ENCODE measurements at places on chromosomes 1 and 21.

DNA sequence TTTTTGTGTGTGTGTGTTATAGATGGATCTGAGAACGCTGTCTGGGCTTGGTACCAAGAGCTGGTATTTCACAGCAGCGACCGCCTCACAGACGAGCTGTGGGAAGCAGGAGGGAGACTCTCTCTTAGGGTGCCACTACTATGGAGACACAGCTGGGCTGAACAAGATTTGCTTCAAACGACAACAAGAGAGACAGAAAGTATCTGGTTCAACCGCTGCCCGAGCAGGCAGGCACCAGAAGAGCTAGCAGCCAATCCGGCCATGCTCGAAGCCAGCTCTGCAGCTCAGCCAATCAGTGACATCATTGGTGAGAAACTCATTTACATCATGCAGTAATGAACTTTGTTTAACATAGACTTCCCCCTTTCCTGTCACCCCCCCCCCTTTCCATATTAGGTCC is 341.3 kb downstream of the USP25 start:
- DNase-seq: no peak

DNA sequence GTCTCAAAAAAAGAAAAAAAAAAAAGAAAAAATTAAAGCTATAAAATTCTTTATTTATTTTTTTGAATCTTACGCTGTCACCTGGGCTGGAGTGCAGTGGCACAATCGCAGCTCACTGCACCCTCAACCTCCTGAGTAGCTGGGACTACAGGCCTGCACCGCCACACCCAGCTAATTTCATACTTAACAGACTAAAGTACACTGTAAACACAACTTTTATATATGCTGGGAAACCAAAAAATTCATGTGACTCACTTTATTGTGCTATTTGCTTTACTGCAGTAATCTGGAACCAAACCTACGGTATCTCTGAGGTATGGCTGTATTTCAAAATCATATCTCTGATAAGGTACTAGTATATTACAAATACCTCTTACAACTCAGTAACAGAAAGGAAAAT is 40.3 kb downstream of the HSF2BP start:
- DNase-seq: no peak

DNA sequence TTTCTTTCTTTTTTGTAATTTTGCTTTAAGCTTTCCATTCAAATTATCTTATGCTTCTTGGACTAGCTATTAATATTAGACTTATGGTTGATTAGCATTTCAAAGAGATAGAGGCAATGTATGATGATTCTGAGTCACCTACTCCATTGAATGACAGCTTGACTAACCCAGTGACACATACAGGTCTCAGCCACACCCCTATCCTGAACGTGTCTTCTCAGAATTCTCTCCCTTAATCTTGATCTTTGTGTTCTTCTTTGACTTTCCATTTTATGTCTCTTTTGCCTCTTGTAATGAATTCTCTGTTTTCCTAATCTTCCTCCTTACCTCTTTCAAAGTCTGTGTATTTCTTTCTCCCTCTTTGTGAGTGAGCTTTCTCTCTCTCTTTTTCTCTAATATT is 241.1 kb downstream of the PDE4B start:
- no peak for DNase-seq

DNA sequence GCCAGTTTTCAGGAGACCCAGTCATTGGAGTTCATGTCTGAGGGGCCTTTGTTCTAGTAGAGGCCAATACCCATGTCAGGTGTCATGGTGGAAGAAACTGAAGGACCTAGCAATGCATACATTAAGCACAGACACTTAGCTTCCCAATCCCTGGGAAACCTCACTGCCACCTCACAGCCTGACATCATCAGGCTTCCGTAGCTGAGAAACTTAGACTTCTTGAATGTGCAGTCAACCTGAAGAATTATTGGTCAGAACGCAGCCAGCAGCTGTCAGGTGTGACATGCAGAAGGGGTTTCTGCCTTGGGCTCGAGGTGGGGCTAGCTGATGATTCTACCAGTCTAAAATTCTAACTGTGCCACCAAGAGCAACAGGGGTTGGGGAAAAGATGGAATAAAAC is 1.9 kb upstream of the ITPKB start:
- DNase-seq: no peak

DNA sequence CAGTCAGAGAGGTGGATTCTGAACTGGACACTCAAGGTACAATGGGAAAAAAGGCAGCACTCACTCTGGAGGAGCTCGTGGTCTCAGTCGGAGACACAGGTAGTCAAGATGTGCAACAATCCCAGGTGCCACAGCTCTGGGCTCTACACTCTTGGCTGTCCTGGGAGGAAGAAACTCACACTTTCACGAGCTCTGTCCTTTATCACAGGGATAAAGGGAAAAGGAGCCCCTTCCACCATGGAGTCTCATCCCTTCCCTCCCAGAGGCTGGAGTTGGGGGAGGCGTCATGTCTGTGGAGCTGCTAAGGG is 20.3 kb downstream of the CDK18 start:
- no peak for DNase-seq

DNA sequence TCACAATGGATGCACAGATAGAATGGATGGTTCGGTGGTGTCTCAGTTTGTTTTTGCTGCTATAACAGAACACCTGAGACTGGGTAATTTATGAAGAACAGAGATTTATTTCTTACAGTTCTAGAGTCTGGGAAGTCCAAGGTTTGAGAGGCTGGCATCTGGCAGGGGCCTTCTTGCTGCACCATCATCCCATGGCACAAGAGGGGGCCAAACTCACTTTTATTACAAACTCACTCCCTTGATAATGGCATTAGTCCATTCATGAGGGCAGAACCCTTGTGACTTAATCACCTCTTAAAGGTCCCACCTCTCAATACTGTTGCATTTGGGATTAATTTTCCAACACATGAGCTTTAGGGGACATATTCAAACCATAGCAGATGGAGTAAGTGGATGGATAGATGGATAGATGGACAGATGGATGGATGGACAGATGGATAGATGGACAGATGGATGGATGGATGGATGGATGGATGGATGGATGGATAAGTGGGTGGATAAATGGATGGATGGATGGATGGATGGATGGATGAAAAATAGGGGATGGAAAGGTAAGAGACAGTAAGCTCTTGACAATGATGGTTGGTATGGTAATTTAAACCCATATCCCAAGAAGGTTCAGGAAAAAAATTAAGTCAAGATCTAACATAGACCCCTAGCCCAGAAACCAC is 16.5 kb downstream of the CAMK2N1 start:
- DNase-seq: no peak

GRCh38 chr1:234944439-234945344 is 183.9 kb downstream of the TOMM20 start:
- DNase-seq: no peak

DNA sequence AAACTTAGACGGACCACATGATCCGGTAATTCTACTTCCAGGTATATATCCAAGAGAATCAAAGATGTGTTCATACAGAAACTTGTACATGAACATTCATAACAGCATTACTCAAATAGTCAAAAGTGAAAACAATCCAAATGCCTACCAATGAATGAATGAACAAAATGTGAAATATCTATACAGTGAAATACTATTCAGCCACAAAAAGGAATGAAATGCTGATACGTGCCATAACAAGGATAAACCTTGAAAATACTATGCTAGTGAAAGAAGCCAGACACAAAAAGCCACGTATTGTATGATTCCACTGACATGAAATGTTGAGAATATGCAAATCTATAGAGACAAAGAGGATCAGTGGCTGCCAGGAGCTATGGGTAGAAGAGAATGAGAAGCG is 18.3 kb downstream of the TARBP1 start:
- no peak for DNase-seq

DNA sequence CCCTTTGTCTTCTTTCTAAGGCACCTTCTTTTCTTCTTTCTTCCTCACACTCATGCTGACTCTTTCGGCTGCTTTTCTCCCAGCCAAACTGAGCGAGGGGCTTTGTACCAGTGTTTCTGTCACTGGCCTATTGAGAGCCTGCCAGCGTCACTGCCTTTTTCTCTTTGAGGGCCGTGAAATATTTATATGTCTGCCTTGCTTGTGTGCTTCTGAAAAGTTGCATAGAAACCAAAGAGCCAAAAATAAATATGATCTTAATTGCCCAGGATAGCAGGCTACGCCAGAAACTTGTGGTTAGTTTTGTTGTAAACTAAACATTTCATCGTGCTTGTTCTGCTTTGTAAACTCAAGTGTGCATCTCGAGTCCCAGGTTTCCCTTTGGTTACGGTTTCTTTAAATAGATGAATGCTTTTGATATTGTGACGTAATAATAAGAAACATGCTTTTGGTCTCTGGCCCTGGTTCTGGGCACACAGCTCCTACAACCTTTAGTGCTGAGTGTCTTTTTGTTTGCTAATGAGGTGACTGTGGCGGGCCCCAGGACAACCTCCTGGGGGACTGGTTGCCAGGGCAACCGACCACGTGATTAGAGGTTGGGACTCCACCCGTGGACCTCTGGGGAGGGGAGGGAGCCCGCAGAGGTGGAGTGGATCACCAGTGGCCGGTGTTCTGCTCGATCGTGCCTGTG is 10.8 kb downstream of the SLC37A1 start:
- no peak for DNase-seq

GRCh38 chr1:58726581-58726980 is 26.7 kb upstream of the MYSM1 start:
- no peak for DNase-seq

GRCh38 chr21:43867332-43867703 is 2.3 kb downstream of the AGPAT3 start:
- DNase-seq: no peak

- DNase-seq: no peak
Observed at GRCh38 chr1:195475568-195475967, 1132.7 kb downstream of the KCNT2 start.

DNA sequence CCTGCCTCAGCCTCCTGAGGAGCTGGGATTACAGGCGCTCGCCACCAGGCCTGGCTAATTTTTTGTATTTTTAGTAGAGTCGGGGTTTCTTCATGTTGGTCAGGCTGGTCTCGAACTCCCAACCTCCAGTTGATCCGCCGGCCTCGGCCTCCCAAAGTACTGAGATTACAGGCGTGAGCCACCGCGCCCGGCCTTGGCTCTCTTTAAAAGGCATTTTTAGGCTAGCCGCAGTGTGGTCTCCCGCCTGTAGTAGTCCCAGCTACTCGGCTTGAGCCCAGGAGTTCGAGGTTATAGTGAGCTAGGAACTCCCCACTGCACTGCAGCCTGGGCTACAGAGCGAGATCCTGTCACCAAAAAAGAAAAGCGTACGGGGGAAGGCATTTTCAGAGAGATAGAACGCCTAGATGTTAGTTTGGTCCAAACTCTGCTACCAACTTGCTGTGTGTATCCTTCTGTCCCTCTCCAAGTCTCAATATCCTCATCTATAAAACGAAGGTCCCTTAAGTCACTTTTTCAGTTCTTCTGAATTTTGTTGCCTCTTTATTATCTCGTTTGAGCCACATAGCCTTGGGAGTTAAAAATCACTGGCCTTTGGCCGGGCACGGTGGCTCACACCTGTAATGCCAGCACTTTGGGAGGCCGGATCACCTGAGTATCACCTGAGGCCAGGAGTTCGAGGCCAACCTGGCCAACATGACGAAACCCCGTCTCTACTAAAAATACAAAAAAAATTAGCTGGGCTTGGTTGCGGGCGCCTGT is 734 bp downstream of the MED18 start:
- DNase-seq: peak; percentile 38
